ENCODE measurements at places on chromosomes 2 and 18. TPM values are rescaled to one million over a fixed set of nuclear protein-coding genes. Genes with fewer than 3 reads are reported as not detected.
A peak's percentile ranks its signal among the peaks of the same experiment; 100 is the strongest.

CHRNA1 gene
- 0.11 TPM for total RNA-seq

DNA sequence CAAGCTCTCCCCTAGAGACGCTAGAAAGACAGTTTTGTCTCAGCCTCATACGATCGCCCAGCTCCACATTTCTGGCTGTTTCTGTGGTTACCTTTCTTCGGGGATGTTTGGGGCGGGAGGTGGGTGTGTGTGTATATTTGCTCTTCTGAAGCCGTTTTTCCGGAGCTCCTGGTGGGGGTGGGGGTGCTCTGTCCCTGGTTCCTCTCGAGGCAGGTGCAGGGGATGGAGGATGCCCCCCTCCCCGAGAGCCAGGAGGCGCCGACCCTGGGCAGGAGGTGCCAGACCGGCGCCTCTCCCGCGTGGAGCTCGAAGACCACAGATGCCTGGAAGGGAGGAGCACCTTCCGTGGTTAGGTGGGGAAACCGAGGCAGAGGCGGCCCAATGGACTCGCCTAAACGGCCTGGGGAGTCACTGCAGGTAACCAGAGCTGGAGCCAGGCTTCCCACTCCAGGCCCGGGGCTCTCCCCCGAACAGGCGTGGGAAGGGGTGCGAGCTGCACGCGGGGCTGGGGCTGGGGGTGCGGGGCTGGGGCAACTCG lies 694 bp upstream of the HPCAL1 start:
- no peak for DNase-seq

GRCh38 chr2:234985608-234986245 lies 33.9 kb downstream of the SH3BP4 start:
- DNase-seq = no peak

DNA sequence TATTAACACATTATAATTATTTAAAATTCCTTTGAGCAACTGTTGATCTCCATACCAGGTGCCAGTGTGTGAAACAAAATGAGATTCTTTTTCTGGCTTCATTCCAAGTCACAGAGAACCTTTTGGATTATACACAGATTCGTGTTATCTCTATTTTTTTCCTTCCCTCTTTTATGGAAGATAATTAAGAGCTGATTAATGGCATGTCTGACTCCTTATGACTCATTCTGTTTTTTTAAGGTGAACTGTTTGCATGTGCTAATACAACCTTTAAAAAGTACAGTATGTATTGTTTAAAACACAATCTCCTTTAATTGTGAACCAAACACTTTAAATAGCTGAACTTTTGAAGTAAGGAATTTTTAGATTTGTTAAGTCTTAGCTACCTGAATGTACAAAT lies 39.3 kb downstream of the PELI1 start:
- DNase-seq = no peak

DNA sequence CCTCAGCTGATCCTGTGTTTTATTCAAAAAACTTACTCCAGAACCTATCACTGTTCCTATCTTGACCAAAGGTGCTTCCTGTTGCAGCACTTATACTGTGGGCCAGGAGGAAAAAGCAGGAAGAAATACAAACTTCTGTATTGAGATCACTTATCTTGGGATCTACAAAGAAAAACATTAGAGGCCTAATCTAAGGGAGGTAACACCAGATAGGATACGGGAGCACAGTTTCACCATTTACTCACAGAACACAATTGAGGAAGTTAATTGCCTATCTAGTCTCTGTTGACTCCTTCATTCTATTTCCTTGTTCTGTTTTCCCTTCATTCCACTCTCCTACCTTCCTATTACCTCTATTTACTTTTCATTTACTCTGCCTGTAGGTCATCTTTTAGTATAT lies 287.2 kb upstream of the LINC00305 start:
- DNase-seq = no peak

DNA sequence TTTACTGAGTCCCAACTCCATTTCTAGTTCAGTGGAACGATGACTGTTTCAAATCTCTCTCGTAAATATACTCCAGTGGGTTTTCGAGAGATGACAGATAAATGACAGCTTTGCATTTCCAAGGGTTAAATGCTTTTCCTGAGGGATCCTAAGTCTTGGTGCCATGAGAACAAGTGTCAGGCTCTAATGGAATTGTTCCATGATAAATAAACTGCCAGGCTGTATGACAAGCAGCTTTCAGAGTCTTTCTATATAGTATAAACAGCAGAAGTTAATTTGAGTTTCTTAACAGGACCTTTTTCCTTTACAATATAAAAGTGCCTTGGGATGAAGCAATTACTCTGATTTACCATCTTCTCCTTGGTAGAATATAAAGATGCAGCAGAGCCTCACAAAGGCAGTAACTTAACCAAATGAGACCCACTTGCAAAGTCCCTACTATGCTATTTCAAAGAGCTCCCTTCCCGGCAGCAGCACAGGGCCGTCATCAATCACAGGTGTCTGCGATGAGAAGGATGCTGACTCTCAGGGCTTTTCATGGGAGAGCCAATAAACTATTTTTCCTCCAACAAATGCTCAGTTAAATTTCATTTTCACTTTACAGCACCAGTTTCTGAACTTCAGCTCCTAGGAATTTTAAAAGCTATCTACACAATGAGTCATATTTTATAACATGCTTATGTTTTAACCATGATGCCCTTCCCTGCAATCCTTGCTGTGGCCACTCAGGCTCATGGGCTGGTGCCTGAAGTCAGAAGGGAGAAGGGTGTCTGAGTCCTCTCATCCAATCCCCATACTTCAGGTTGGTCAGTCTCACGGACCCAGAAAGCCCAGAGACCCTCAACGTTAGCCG lies 123.8 kb downstream of the AFF3 start:
- no peak for DNase-seq

CLEC4F gene
- total RNA-seq = not detected

CAPN13 gene
- not detected for total RNA-seq

DNA sequence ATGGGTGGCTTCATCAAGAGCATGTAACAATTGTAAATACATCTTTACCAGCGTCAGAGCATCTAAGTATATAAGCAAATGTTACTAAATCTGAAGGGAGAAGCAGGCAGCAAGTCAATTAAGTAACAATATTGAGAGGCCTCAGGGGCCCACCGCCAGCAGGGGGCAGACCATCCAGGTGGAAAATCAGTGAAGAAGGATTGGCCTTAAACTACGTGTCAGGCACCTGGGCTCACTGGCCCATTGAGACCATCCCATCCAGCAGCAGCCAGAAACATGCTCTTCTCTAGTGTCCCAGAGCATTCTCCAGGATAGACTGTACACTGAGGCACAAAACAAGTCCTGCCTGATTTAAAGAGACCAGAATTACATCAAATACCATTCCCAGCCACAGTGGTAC lies 96.2 kb upstream of the SNTG2 start:
- no peak for DNase-seq

NEURL3 gene
- total RNA-seq = not detected

- DNase-seq = no peak
Observed at GRCh38 chr2:226409134-226409533, 390.5 kb downstream of the IRS1 start.

ASB18 gene
- total RNA-seq = not detected

- no peak for DNase-seq
Observed at GRCh38 chr2:181632733-181633401, 24.0 kb downstream of the CERKL start.

DNA sequence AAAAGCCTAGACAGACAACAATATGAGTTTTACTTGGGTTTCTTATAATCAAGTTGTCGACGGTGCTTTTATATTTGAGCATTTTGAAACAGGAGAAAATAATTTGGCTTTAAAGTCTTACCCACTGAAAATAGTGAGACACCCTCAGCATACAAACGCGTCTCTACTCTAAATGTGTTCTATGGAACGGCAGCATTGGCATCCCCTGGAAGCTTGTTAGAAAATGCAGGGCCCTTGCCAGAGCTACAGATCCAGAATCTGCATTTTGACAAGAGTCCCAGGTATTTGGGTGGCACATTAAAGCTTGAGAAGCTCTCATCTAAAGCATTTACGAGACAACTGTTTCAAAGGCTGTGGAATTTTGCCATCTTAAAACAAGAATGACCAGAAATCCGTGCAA lies 163.5 kb downstream of the PID1 start:
- DNase-seq = no peak

DNA sequence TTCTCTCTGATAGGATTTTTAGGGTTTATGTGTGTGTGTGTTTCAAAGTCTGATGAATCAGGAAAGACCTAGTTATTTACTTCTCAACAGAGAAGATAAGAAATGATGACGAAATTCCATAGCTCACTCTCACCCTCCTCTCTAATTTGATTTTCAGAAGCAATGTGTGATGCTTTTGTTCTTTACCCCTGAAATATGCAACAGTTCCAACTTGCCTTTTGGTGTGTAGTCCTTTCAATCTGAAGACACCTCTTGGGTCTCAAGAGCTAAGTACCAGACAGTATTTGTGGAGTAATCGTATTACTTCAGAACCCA lies 18.7 kb upstream of the LCLAT1 start:
- no peak for DNase-seq

- DNase-seq = no peak
Observed at GRCh38 chr18:34158881-34159690, 65.6 kb downstream of the NOL4 start.

TBR1 gene
- 0.04 TPM for total RNA-seq

KDSR gene
- 29.5 TPM for total RNA-seq

GRCh38 chr2:130823886-130824491 lies 12.7 kb upstream of the ARHGEF4 start:
- DNase-seq = no peak

NDC80 gene
- total RNA-seq = 24.3 TPM

- no peak for DNase-seq
Observed at GRCh38 chr2:230453006-230453405, 37.0 kb downstream of the SP100 start.

DNA sequence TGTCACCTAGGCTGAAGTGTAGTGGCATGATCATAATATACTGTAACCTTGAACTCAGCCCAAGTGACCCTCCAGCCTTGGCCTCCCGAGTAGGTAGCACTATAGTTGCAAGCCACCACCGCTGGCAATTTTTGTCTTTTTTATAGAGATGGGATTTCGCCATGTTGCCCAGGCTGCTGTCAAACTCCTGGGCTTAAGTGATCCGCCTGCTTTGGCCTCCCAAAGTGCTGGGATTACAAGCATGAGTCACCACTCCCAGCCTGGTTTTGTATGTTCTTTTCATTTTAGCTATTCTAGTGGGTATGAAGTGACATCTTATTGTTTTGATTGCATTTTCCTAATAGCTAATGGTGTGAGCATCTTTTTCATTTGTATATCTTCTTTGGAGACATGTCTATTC lies 11.3 kb upstream of the EXOC6B start:
- no peak for DNase-seq

DNA sequence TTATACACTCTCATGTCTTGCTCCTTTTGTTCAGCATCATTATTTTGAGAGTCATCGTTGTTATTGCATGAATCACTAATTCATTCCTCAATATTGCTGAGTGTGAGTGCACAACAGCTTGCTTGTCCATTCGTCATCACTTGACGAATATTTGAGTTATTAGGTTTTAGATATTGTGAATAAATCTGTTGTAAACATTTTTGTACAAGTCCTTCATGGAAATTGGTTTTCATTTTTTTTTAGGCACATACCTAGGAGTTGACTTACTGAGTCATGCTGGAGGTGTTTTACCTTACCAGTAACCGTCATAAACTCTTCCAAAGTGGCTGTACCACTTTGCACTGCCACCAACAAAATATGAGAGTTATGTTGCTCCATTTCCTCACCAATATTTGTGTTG lies 84.2 kb upstream of the NCK2 start:
- no peak for DNase-seq

SP3 gene
- 98.3 TPM for total RNA-seq

KYNU gene
- total RNA-seq = 0.07 TPM

GRCh38 chr2:232562515-232563151 lies 12.1 kb downstream of the EIF4E2 start:
- DNase-seq = no peak

GRCh38 chr2:231672617-231673347 lies 35.5 kb upstream of the PTMA start:
- no peak for DNase-seq

ITGAV gene
- 448 TPM for total RNA-seq

- DNase-seq = no peak
Observed at GRCh38 chr18:45836242-45837205, 11.0 kb downstream of the SIGLEC15 start.

HOXD8 gene
- total RNA-seq = not detected

DNA sequence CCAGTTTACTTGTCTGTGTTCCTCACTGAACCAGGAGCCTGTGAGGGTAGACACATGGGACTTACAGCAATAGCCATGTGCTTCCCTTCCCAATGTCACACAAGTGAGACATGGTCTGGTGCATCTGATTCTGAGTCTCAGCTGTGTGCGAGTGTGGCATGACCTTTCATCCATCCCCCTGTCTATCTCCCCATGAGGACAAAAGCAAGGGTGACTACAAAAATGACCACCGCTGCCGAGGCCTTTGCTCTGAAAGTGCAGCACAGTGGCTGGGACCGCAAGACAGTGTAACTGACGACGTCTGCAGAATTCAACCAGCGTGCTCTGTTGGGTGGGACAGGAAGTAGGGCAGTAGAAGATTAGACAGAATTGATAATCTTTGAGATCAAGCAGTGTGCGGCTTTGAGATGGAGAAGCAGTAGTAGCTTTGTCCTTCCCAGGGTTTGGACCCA lies 50.5 kb downstream of the RAB31 start:
- DNase-seq = no peak

DNA sequence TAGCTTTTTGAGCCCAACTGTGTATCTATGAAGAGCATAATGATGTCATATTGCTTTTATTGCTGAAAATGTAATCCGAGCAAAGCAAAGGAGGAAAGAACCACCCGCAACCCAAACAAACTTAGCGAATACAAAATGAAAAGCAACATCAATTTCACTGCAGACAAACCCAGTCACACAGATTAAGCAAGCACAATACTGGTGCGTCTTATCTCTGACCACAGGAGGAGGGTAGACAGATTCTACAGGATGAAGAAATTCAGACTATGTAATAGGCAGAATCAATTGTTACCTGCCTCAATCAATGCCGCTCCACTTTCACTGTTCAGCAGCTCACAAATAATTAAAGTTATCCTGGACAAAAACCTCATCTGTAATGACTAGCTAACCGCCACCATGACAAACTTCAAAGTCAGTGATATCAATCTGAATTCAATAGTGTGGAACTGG lies 115.5 kb upstream of the SP3 start:
- DNase-seq = no peak

EPHA4 gene
- total RNA-seq = 33.4 TPM

DNA sequence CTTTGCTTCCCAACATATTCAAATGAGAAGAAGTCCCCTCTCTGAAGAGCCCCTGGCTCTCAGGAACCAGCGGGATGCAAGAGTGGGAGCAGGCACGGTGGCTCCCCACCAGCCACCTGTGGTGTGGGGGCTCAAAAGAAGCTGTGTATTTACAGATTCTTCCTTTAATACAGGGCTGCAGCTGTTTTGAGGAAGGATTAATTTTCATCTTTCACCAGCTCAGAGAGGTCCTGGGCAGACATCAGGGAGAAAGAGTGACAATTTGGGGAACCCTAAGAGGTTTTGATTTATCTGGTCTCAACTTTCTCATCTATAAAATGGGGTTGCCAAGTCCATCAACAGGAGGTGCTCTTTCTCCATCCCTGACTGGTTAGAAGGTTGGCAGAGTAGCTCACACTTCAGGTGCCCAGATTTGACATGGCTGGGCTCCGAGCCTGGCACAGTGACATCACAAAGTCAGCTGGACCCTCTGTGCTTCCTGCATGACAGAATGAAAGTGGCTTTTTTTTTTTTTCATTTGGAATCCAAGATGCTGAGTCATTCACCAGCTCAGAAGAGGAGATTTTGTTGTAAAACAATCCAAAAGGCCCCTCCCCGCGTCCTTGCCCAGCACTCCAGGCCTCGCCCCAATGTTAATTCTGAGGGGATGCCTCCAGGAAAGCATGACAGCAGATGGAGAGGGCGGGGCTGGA lies 15.5 kb upstream of the SIX2 start:
- DNase-seq = peak; percentile 66
